ENCODE measurements at places on chromosomes 1 and 21.

GRCh38 chr1:91621360-91621759, 120.7 kb downstream of the CDC7 start:
- no peak for DNase-seq

DNA sequence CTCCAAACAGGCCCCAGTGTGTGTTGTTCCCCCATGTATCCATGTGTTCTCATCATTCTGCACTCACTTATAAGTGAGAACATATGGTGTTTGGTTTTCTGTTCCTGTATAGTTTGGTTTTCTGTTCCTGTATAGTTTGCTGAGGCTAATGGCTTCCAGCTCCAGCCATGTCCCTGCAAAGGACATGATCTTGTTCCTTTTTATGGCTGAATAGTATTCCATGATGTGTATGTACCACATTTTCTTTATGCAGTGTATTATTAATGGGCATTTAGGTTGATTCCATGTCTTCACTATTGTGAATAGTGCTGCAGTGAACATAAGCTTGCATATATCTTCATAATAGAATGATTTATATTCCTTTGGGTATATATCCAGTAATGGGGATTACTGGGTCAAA, 111.8 kb downstream of the MAN1A2 start:
- no peak for DNase-seq

- peak; percentile 56 for DNase-seq
These were observed 172.7 kb downstream of the TGFBR3 start for GRCh38 chr1:91712981-91713841.

DNA sequence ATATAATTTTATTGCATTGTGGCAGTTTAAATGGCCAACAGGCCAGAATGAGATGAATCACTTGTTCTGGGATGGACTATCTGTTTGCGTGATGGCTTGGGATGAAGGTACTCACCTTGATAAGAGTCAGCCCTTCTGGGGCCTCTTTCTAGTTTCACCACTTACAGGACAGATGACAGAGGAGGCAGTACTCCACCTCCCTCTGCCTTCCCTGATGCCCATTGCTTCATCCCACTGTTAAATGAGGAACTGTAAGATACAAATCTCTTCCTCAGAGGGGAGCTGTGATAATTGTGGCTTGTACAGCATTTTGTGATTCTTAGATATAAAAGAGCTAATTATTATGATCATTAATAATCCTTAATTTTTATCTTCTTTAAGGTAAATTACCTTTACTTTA, 3.7 kb upstream of the TCHH start:
- no peak for DNase-seq

DNA sequence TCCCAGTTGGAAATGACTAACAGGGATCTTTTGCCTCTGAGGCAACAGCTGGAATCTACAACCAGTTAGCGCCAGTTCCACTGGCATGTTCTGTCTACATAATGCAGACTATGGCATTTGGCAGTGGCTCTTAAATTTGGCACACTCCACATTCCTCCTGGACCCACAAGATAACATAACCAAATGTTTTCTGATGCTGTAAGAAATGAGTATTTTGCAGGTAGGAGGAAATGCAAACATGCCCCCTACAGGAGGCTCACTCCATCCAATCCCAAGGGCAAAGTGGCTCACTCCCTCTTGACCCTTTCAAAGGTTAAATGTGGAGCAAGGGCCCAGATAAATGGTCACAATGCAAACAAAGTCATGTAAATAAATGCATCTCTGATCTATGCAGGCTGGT, 129.2 kb upstream of the PROX1 start:
- no peak for DNase-seq

DNA sequence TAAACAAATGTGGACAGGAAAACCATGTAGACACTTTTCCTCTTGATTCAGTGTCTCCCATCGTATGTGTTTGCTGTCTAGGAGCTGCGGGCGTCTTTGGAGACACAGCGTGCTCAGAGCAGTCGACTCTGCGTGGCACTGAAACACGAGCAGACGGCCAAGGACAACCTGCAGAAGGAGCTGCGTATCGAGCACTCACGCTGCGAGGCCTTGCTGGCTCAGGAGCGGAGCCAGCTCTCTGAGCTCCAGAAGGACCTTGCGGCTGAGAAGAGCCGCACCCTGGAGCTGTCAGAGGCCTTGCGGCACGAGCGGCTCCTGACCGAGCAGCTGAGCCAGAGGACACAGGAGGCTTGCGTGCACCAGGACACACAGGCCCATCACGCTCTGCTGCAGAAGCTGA, 27.2 kb upstream of the DIP2A start:
- no peak for DNase-seq

DNA sequence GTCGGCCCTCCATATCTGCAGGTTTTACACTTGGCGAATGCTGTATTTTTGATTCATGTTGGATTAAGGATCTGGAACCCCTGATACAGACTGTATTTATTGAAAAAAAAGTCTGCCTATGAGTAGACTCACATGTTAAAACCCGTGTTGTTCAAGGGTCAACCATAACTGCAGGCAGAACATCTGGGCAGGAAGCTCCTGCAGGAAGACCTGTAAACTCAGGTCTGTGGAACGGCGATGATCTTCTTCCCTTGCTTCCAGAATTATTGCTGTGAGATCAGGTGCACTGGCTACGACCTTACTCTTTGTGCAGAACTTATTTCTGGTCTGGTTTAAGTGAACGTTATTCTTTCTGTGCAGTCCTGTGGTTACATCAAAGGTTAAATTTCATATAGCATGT, 96.6 kb downstream of the DISC1 start:
- no peak for DNase-seq

GRCh38 chr1:47812904-47813514, 184.2 kb downstream of the TRABD2B start:
- no peak for DNase-seq

DNA sequence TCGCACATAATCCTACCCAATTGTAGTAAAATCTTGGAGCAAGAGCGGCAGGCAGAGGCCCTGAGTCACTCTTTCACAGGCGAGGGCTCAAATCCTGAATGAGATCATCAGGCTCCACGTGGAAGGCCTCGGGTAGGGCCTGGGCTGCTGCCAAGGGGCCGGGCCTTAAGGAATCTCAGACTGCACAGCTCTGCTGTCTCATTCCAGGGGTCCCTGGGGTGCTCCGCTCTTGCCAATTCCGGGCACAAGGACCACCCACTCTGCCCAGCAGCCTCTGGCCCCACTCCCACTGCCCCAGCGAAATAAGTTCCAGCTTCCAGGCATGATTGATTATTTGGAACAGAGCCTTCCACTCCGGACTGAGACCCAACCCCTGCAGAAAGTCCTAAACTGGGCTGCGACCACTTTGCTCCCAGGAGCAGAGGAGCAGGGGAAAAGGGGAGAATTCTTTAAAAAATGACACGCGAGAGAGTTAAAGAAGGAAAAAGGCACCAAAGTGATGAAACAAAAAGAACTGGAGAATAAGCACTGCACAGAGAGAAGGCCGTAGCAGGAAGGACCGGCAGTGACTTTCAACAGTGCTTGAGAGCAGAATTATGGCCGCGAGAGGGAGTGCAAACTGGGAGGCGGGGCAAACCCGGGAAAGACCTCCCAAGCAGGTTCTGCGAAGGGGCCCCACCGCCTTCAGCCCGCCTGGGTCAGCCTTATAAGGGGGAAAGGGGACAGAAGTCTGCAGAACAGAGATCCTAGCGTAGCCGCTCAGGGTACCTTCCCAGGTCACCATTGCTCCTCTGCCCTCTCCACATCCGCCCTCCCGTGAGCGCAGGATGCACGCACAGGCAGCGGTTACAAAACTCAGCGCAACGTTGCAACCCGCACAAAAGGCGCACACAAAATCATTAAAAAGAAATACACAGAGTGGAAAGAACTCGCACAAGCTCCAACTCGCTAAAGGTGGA, 2.0 kb downstream of the ADAMTS1 start:
- peak; percentile 39 for DNase-seq

DNA sequence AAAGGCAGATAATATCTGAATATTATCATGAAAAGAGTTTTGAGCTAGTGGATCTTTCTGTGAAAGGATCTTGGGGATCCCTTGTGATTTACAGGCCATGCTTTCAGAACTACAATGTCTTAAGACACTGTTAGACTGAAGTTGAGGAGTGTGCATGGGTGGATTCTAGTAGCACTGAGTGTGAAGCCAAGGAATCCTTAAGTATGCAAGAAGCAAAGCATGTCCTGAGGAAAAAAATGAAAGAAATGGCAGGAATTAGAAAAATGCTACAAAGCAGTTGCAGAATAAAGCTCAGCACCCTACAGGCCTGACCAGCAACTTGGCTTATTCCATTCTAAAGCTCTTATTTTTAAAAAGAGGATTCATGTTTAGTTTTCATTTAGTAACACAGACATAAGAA, 11.9 kb downstream of the STX6 start:
- DNase-seq, result no peak

- no peak for DNase-seq
These were observed 19.8 kb downstream of the VPS45 start for GRCh38 chr1:150087415-150087814.

DNA sequence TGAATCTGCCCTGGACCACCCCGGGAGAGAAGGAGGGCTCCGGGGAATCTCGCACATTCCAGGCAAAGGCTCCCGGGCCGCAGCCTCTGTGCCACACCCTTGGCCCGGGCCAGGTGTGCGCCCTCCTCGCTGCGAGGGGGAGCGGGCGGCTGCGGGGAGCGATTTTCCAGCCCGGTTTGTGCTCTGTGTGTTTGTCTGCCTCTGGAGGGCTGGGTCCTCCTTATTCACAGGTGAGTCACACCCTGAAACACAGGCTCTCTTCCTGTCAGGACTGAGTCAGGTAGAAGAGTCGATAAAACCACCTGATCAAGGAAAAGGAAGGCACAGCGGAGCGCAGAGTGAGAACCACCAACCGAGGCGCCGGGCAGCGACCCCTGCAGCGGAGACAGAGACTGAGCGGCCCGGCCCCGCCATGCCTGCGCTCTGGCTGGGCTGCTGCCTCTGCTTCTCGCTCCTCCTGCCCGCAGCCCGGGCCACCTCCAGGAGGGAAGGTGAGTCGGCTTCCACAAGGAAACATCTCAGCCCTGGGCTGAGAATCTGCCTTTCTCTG, at the start of gene LAMC2:
Gene LAMC2, plus strand, starts transcription at position 324 of the 550 bp plus-strand sequence. Its CDS starts 89 bp downstream, at position 413.
- no peak for DNase-seq

DNA sequence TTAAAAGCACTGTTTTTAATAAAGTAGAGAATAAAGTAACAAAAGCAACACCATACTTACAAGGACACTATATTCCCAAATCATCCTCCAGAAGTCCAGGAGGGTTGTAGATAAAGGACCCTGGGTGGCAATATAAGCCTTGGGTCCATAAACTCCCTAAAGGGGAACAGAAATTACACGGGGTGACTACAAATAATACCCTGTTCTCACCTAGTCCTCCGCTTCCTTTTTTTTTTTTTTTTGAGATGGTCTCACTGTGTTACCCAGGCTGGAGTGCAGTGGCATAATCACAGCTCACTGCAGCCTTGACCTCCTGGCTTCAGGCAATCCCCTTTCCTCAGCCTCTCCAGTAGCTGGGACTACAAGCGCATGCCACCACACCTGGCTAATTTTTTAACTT, 13.1 kb downstream of the PTPN22 start:
- no peak for DNase-seq

DNA sequence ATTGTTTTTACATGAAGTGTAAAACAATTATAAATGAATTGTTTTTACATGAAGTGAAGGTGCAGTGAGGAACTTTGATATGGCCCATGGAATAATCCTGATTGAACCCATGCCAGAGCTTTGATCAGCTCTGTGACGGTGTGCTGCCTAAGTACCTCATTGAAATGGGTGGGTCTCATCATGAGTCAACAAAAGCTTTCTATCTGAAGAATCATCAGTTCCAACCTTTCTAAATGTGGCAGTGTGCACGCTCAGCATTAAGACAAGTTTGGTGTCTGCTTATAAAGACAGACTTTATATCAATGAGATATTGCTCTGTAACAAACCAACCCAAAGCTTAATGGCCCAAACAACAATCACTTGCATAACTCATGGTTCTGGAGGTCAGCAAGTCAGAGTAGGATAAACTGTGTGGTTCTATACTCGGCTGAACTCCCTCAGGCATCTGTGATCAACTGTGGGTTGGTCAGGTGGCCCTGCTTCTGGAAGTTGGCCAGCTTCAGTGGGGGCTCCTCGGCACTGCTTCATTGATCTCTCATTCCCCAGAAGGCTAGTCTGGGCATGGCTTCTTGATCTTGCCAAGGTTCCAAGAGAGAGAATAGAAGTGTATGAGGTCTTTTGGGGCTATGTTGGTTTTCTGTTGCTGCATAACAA, 258.0 kb downstream of the LTN1 start:
- DNase-seq, result no peak

- no peak for DNase-seq
These were observed 11.6 kb upstream of the BRDT start for GRCh38 chr1:91937613-91938012.

DNA sequence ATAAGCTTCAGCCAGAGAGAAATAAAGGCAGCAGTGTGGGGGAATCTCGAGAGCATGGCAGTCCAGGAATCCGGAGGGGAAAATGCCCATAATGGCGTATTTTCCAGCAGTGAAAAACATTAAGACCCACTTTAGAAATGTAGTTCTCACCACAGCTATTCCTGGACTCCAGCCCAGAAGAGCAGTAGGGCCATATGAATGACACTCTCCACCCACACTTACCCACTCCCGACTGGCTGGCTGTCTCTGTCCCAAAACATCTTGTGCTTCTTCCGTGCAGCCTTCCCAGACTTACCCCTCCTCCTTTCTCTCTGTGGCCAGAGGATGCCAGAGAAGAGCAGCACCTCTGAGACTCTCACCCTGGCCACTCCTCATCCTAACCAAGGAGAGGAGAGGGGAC, 56.4 kb downstream of the TRABD2B start:
- DNase-seq, result no peak

DNA sequence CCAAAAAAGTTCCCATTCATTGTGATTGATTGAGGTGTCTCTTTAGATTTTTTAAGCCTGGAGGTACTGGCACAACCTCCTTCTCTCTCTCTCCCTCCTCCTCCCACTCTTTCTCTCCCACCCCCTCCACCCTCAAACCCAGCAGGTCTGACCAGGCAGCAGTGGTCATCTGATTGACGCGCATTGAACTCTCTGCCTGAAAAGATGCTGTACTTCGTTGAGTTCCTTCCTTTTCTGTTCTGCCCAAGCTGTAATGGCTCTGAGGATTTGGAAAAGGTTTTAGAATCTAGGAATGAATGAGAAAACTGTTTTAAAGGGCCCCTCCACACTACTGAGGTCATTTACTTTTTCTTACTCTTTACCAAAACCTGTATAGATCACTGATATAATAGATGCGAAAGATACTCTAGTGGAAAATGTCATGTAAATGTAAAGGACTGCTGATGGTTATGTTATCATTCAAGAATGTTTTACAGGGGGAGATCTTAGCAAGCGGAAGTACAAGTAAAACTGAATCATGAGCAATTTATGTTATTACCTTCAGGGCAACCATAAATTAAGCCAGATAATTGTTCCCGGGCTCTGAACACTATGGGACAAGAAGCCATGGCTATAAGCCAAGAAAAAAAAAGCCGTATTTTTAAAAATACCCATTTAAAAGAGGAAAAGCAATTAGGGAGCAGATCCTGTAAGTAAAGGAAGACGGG, 25.2 kb upstream of the DYRK1A start:
- no peak for DNase-seq

GRCh38 chr1:236181059-236181458, 38.7 kb downstream of the GPR137B start:
- no peak for DNase-seq
